ENCODE measurements at places on chromosomes 4 and X. TPM values are rescaled to one million over a fixed set of nuclear protein-coding genes. Genes with fewer than 3 reads are reported as not detected.

DNA sequence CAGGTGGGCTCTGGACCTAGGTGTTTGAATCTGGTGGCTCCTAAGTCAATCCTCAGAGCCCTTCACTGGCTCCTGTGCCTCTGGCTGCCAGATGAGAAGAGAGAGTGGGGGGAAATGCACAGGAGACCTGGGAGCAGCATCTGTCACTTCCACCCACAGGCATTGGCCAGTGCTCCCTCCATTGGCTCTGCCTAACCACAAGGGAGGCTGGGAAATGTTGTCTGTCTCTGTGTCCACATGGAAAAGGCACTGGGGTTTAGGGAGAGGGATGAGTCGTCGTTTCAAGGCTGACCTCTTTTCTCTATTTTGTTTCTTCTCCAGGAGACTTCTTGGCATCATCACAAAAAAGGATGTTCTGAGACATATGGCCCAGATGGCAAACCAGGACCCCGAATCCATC, 76.4 kb downstream of the CLCN4 start:
- DNase-seq, result no peak

- no peak for DNase-seq
These were observed 2.2 kb upstream of the MAGED1 start for GRCh38 chrX:51891245-51891644.

DNA sequence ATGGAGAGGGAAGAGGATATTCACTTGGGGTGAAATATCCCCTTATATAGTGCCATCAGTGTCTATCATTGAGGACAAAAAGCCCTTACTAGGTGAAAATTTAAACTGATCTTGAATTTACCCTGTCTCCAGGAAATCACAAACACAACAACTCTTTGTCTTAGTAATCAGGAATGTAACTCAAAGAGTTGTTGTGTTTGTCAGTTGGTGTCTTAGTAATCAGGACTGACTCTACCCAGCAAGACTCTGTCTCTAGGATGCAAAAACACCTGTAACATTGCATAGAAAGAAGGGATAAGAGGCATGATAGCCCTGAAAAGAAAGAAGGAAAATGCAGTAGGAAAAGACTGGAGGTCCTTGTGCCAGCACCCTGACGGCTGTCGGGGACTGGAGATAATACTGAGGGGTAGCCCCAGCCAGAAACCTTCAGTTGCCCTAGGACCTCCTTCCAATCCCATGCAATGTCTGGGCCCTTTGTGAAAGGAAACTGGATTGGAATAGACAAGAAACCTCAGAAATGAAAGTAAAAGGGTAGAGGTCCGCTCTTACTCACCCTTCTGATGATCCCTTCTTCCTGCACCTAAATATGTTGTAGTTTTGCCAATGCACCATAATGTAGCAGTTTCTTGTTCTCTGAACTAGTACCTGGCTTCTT, 45.3 kb downstream of the HMGB2 start:
- DNase-seq, result no peak

- DNase-seq, result peak; percentile 73
These were observed at the start of gene WDR17 for GRCh38 chr4:176065435-176066291. WDR17 (plus strand) TSS chr4:176065841; CDS start chr4:176111581, 45,740 bp downstream.

Gene STATH
- polyA plus RNA-seq, result 0.68 TPM

GRCh38 chr4:185723631-185724260, 88.2 kb downstream of the SORBS2 start:
- DNase-seq, result no peak

Gene PDLIM3
- polyA plus RNA-seq, result 6.1 TPM

Gene GPR101
- not detected for polyA plus RNA-seq

DNA sequence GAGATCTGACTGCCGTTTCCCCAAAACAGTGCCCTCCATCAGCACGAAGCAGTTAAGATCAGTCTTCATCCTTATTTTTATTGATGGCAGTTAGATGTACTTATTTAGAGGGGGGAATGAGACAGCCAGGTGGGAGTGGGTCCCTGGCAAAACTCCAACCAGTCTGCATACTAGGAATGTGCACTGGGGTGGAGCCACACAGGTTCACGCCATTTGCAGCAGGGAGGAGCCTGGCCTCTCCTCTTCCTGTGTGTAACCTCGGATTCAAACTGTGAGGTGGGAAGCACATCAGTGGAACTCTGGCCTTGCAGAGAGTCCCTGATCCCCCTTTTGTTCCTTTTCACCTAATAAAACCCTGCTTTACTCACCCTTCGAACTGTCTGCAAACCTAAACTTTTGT, 987.7 kb upstream of the GRIA3 start:
- DNase-seq, result no peak

DNA sequence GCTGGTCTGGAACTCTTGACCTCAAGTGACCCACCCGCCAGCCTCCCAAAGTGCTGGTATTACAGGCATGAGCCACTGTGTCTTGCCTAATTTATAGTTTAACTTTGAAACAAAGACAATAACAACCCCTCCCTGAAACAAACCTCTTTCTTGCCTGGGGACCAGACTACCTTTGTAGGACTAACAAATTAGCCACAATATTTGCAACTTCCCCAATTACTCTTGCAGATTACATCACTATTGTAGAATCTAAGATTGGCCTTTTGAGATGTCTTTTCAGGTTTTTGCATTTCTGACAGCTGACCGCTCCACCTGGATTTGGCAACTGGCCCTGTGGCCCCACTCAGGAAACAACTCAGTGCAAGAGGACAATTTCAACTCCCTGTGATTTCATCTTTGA, 84.8 kb downstream of the AKAP4 start:
- no peak for DNase-seq

- DNase-seq, result no peak
These were observed 146.2 kb upstream of the HHIP start for GRCh38 chr4:144499777-144500176.

GRCh38 chr4:10730590-10730989, 46.0 kb upstream of the CLNK start:
- DNase-seq, result no peak

- no peak for DNase-seq
These were observed 538.5 kb downstream of the CENPC start for GRCh38 chr4:67006791-67007190.

Gene HSD17B13
- 0.39 TPM for polyA plus RNA-seq

- no peak for DNase-seq
These were observed 48.8 kb downstream of the C4orf33 start for GRCh38 chr4:129144755-129145206.

DNA sequence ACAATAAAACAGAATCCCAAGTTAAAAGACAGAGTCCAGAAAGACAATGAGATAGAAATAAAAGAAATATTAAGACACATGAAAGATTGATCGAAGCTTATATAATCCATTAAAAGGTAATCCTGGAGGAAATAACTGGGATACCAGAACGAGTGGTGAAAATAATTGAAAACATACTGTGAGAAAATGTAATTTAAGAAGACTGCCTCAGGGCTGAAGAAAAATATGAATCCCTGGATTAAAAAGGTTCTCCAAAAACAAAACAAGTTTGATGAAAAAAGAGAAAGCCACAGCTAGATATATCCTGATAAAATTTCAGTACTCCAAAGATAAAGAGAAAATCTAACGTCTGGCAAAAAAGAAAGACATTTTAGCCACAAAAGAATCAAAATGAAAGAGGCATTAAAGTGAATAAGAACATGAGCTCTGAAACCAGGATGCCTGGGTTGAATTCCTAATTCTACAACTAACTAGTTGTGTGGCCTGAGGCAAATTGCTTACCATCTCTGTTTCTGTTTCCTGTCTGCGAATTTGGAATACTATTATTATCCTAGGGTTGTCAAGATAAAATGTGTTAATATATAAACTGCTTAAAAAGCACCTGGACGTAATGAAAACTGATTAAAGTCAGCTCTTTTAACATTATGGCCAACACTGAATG, 5.5 kb downstream of the DDX60L start:
- DNase-seq, result no peak

Gene TMA16
- polyA plus RNA-seq, result 41.6 TPM

Gene PLK4
- polyA plus RNA-seq, result 26.0 TPM

DNA sequence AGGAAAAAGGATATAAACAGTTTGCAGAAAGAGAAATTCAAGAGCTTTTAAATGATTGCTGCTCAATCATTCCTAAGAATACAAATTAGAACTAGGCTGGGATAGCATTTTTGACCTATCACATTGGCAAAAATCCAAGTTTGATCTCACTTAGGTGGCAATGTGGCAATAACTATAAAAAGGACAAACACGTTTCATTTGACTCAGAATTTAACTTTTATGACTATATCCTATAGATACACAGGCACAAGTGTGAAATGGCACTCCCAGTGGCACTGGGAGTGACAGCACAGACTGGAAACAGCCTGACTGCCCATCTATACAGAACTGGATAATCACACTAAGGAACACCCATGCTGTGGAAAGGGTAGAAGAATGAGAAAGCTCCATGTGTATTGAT, 11.1 kb downstream of the CENPU start:
- DNase-seq, result no peak

Data from renal cortex interstitium (tissue), 15 donors.